H1 (cell line): ENCODE measurements at places on chromosomes 2 and 18. TPM values are rescaled to one million over a fixed set of nuclear protein-coding genes. Genes with fewer than 3 reads are reported as not detected.

Gene TMEM37
- 9.9 and 11.0 TPM in 2 replicates for total RNA-seq

Gene EFHD1
- total RNA-seq = 1.5 and 3.4 TPM in 2 replicates

Gene SPATA3
- total RNA-seq = not detected in 2 replicates

Gene RNF144A
- 15.0 and 15.1 TPM in 2 replicates for total RNA-seq

Gene FRZB
- total RNA-seq = 4.6 and 4.7 TPM in 2 replicates

Gene ALPP
- total RNA-seq = 0.15 TPM in 1 of 2 replicates, not detected in the other

Gene IL36RN
- total RNA-seq = not detected in 2 replicates

Gene MDH1B
- 2.1 and 2.7 TPM in 2 replicates for total RNA-seq

Gene ING5
- total RNA-seq = 47.4 and 49.7 TPM in 2 replicates

Gene GRB14
- 11.6 and 13.5 TPM in 2 replicates for total RNA-seq

Gene SIX2
- 0.84 and 1.0 TPM in 2 replicates for total RNA-seq

Gene PLCD4
- total RNA-seq = 0.50 and 0.61 TPM in 2 replicates

Gene EHD3
- total RNA-seq = 12.0 TPM in 2 replicates

Gene FTCDNL1
- 0.61 and 0.97 TPM in 2 replicates for total RNA-seq

Gene GPAT2
- 0.63 and 1.0 TPM in 2 replicates for total RNA-seq

Gene UGT1A5
- not detected in 2 replicates for total RNA-seq

Gene SULT1C2
- 1.9 and 2.2 TPM in 2 replicates for total RNA-seq

Gene ARMC9
- total RNA-seq = 33.0 and 36.1 TPM in 2 replicates

Gene PSMA8
- not detected in 2 replicates for total RNA-seq

Gene MC5R
- total RNA-seq = 0.31 and 0.37 TPM in 2 replicates

Gene SLC19A3
- 5.9 and 9.8 TPM in 2 replicates for total RNA-seq

Gene PDCD1
- total RNA-seq = 0.48 and 0.73 TPM in 2 replicates

Gene POTEC
- 0.07 and 0.19 TPM in 2 replicates for total RNA-seq

Gene LONRF2
- total RNA-seq = 0.42 and 0.74 TPM in 2 replicates

Gene SLC9A4
- total RNA-seq = not detected in 2 replicates

Gene ATG16L1
- 28.5 and 31.0 TPM in 2 replicates for total RNA-seq

Gene DNAJC5G
- total RNA-seq = 1.4 TPM in 2 replicates

Gene GPR17
- not detected in 2 replicates for total RNA-seq

Gene SERPINB3
- total RNA-seq = 0.17 TPM in 1 of 2 replicates, not detected in the other

Gene ASB18
- not detected in 2 replicates for total RNA-seq

Gene KCNE4
- 0.09 TPM in 1 of 2 replicates, not detected in the other for total RNA-seq

Gene HOXD12
- total RNA-seq = not detected in 2 replicates

Gene HRH4
- total RNA-seq = not detected in 2 replicates

Gene SCG2
- total RNA-seq = 0.77 and 1.0 TPM in 2 replicates

Gene FOXD4L1
- not detected in 2 replicates for total RNA-seq

Gene HSBP1L1
- total RNA-seq = 0.69 and 1.0 TPM in 2 replicates

Gene SFXN5
- total RNA-seq = 29.3 and 29.4 TPM in 2 replicates

Gene CPLX4
- not detected in 2 replicates for total RNA-seq

Gene FNDC4
- 13.4 and 14.7 TPM in 2 replicates for total RNA-seq

Gene C2orf74
- 9.0 and 9.3 TPM in 2 replicates for total RNA-seq

Gene FHOD3
- total RNA-seq = 10.5 TPM in 2 replicates

Gene DES
- total RNA-seq = 1.5 and 1.8 TPM in 2 replicates

Gene POTEI
- 0.19 and 0.20 TPM in 2 replicates for total RNA-seq

Gene MFSD2B
- 0.48 and 1.1 TPM in 2 replicates for total RNA-seq

Gene PSTPIP2
- total RNA-seq = 2.4 and 2.7 TPM in 2 replicates

Gene SFTPB
- total RNA-seq = not detected in 2 replicates

Gene TDRD15
- total RNA-seq = not detected in 2 replicates

Gene CNRIP1
- total RNA-seq = 4.6 and 5.7 TPM in 2 replicates

Gene FSIP2
- 1.4 and 1.7 TPM in 2 replicates for total RNA-seq

Gene SPATS2L
- total RNA-seq = 177 and 189 TPM in 2 replicates

Gene FAM237A
- total RNA-seq = not detected in 2 replicates

Gene LIMS2
- total RNA-seq = 4.8 and 4.9 TPM in 2 replicates

Gene AQP12B
- total RNA-seq = not detected in 2 replicates

Gene DYNAP
- 0.15 and 0.22 TPM in 2 replicates for total RNA-seq

Gene PLGLB2
- not detected in 2 replicates for total RNA-seq

Gene STAM2
- 9.4 and 9.9 TPM in 2 replicates for total RNA-seq

Gene GKN1
- total RNA-seq = not detected in 2 replicates
